Activated CD4-positive, alpha-beta memory T cell treated with anti-CD3 and anti-CD28 coated beads, Interleukin-2, amount 10 ng/mL, durations not matched to agents 7 days and 5 days (primary cell): ENCODE measurements at places on chromosomes 3 and 15. TPM values are rescaled to one million over a fixed set of nuclear protein-coding genes. Genes with fewer than 3 reads are reported as not detected.

Gene LRTM1
- not detected for total RNA-seq

Gene SLC22A14
- total RNA-seq = not detected

Gene ARGFX
- not detected for total RNA-seq

Gene BDH1
- total RNA-seq = 54.2 TPM

DNA sequence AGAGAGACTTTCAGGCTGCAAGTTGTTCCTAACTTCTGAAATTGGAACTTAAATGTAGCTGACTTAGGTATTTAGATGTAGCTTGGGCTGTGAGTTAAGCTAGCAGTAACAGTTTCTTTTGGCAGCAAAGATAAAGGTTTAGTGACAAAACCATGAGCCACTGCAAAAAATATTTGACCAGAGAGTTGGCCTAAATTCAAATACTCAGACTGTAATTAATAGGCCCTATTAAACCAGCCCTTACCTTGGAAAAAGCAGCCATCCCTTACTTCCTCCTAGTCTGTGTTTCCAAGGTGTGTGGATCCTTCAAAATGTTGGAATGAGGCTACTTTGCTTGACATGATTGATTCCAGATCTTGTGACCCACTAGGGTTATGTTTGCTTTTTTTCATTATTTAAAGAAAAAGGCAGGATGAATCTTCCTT, 8.2 kb downstream of the TPM1 start:
- H3K4me3 ChIP-seq = no peak overlapping the region
- no peak for DNase-seq
- H3K36me3 ChIP-seq = no peaks in the 10 kb centered on the region

GRCh38 chr3:45218578-45219390, 7.3 kb downstream of the TMEM158 start:
- H3K27me3 ChIP-seq = peaks cover 58% of the 10 kb centered on the region
- peaks cover 4% of the 10 kb centered on the region for H3K4me1 ChIP-seq
- H3K36me3 ChIP-seq = no peaks in the 10 kb centered on the region
- H3K27ac ChIP-seq = no peak overlapping the region

- peak; percentile 30 for DNase-seq
- peaks cover 41% of the 10 kb centered on the region for H3K4me1 ChIP-seq
- H3K27me3 ChIP-seq = peaks cover 4% of the 10 kb centered on the region
Measured at GRCh38 chr3:10391391-10391790, 70.5 kb upstream of the SEC13 start.
